ENCODE measurements at places on chromosomes 2 and 18.

GRCh38 chr2:226336283-226336682 lies 463.3 kb downstream of the IRS1 start:
- no peak for DNase-seq

- DNase-seq = no peak
These were observed 164.1 kb downstream of the DCDC2C start for GRCh38 chr2:3867469-3867868.

DNA sequence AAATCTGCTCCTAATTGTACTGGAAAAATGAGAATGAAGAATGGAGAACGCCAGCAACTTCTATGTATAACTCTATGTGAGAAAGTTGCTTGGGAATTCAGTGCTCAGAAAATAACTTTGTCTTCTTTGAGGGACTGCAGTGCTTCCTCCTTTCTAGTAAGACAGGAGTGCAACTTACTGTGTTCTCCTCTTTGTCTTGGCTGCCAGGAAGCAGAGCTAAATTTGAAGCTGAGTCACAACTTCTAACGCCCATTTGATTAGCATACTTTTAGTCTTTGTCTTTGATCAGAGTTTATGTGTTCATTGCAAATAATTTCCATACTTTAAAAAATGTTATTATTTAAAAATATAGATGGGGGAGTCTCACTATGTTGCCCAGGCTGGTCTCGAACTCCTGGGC lies 6.6 kb downstream of the ARHGAP25 start:
- no peak for DNase-seq

GRCh38 chr18:68426731-68427315 lies 288.1 kb downstream of the TMX3 start:
- no peak for DNase-seq

GRCh38 chr2:23135481-23136100 lies 249.4 kb upstream of the KLHL29 start:
- no peak for DNase-seq

- no peak for DNase-seq
These were observed 22.0 kb downstream of the MARCHF4 start for GRCh38 chr2:216350214-216350791.

- no peak for DNase-seq
These were observed 368.6 kb downstream of the EIPR1 start for GRCh38 chr2:3009005-3009404.

- no peak for DNase-seq
These were observed 42.4 kb upstream of the MTIF2 start for GRCh38 chr2:55311444-55311870.

- DNase-seq = no peak
These were observed 110.6 kb upstream of the UXS1 start for GRCh38 chr2:106304612-106305184.

DNA sequence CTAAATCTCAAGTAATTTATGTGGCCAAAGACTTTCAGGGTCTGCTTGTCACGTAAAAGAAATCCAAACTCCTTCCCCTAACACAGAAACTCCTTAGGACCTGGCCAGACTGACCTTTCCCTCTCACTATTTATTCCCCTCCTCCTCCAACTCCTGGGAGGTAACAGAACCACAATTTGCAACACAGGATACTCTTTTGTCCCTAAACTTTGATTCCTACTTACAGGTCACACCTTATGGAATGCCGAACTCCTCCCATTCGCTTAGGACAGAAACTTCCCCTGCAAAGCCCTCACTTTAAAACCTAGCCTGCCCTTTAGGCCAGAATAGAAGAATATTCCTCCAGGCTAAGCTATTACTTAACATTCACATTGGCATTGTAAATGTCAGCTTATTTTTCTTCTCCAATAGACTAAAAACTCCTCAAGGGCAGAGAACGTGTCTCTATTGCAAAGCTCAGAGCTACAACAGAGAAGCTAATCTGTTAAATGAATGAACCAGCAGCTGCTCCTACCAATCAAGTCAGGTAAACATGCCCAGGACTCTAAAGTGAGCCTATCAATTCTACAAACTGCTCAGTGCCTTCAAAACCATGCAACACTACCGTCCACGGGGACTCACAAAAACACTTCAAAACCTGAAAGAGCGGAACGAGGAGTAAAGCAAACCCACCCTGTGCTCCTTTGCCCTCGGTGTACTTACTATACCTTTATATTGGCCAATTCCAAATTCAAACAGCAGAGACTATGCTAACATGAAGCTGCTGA lies 6.1 kb downstream of the INO80D start:
- no peak for DNase-seq

DNA sequence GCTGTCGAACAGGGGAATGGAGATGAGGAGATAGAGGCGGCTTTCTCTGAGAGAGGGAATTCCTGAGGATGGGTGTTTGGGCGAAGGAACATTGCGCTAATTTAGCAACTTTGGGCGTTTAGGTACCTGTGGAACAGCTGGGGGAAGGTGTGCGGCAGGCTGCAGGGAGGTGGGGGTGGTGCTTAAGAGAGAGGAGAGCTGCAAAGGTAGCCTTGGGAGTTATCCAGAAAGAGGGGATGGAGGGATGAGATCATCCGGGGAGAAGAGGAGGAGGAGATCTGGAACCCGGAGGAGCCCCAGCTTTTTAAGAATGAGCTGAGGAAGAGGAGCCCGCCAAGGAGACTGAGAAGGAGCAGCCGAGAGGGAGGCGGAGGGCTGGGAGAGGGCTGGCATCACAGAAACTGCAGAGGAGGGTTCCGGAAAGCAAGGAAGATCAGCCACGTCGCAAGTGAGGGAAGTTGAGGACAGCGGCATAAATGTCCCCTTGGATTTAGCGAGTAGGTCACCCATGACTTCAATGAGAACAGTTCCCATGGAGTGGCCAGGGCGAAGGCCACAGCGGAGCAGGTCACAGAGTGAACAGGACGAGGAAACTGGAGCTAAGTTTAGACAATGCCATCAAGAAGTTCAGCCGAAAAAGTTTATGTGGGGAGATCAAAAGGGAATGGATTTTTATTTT lies 174.7 kb downstream of the KLHL29 start:
- no peak for DNase-seq

DNA sequence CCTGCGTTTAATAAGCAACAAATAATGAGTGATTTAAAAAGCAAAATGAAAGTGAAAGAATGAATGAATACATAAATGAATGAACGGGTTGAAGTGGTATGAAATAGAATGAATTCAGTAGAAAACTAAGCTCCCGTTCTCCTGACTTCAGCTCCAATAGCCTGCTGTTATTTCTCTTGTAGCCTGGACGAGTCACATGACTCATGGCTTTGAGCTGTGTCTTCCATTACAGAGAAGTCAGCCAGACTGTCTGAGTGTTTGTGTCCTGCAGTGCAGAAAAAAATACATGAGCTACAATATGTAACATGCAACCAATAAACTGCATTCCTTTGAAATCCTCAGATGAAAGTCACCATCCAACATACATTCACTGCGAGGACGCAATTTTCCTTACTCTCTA lies 21.2 kb downstream of the SCG2 start:
- no peak for DNase-seq

- no peak for DNase-seq
These were observed 26.0 kb upstream of the FLACC1 start for GRCh38 chr2:201383136-201383535.

DNA sequence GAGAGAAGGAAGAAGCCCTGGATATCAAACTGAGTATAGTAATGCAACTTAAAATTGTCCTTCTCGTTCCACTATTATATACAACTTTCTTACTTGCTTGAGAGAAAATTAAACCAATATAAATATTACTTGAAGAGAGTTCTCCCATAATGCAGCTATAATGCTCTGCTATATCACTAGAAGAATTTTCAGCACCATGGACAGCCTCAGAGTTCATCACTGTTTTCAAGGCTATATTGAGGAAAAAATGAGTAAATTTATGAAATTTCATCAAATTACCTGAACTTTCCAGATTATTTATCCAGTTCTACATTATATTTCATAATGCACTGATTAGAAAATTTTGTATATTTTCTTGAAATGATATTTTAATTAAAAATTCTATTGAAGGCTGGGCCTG lies 1053.5 kb upstream of the FAM98A start:
- no peak for DNase-seq

- DNase-seq = no peak
These were observed 71.8 kb upstream of the NPAS2 start for GRCh38 chr2:100747996-100748615.

DNA sequence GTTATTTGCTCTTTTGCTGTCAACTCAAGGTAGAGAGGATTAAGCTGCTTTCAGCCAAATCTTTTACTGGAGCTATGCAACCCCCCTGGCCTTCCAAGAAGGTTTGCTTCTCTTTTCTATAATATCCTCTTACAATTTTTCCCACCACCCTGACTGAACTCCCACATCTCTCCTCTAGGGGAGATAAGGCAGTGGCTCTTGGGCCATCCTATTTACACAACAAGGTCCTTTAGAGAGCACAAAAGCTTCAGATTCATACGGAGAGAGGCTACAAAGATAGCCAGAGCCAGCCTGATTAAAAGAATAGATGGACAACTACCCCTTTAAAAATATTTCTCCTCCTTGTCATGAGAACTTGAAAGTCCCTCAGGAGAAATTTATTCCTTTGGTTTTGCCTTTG lies 95.7 kb downstream of the TPGS2 start:
- DNase-seq = no peak

DNA sequence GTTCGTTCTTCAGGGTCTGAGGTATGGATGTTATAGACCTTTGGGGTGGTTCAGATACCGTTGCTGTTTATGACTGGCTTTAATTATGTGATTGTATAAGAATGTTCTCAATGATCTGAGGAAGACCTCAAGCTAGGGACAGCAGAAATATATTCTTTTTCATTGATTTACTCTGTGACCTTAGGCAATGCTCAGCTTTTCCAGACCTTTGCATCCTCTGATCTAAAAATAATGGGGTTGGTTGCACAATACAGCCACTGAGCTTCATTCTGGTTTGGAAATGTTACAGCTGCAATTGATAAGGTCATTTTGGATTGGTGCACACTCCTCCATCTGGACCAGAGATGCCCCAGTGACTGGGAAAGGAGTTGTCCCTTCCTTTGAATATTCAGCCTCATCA lies 17.2 kb upstream of the CABYR start:
- DNase-seq = no peak

DNA sequence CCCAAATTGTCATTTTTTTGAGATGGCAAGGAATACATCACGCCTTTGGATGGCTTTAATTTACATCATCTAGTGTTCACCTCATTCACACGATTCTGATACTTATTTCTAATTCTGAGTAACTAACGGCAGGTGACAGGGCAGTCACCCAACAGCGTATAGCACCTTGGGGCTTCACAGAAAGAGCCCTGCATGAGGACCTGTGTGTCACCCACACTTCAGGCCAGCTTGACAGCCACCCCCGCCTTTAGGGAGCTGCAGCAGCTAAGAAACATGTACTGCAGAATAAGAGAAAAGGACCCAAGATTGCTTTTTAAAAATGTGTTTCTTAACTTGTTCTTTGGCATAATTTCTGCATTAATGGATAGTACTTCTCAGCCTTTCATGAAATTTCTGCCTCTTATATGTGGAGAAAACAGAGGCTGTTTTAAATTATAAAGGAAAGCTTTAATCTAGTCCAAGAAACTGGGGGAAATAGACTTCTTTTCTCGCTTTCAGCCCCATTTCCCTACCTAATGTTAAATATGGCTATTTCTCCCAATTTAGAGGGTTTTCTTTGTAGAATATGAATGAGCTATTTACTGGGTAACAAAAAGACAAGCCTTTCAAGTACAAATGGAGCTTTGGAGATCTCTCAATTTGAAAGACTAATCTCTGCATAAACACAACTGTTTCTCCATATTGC lies 245.1 kb downstream of the LDLRAD4 start:
- DNase-seq = no peak

DNA sequence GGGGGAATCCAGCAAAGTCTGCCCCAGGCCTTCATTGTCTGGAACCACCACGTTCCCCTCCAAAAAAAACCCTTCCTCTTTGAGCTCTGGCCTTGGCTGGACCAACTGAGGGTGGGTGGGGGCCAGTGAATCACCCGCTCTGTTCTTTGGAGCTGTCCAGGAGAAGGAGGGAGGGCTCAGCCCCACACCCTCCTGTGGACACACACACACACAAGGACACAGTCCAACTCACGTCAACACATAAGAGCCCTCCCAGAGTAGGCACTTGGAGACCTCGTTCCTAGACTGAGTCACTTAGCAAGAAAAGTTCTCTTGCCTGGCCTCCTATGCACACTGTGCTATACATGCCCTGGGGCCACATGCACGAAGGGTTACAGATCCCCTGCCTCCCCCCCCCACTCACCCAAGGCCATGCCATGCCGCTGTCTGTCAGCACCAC lies 1.2 kb upstream of the TNS1 start:
- no peak for DNase-seq

DNA sequence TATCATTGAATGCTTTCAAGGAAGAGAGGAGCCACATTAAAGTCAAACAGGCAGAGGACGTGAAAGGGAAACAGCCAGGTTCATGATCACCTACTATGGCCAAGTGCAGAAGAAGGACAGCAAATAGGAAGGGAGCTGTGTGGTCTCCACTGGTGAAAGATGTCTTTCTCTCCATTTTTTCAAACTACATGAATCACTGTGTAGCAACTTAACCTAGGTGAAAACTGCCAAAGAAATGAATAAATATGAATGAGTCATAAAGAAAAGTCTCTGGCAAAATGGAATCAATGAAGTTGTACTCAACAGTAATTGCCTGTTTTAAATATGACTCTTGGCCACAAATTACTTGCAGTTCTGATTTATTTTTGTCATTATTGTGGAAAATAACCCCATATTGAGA lies 452.6 kb upstream of the PKDCC start:
- no peak for DNase-seq

DNA sequence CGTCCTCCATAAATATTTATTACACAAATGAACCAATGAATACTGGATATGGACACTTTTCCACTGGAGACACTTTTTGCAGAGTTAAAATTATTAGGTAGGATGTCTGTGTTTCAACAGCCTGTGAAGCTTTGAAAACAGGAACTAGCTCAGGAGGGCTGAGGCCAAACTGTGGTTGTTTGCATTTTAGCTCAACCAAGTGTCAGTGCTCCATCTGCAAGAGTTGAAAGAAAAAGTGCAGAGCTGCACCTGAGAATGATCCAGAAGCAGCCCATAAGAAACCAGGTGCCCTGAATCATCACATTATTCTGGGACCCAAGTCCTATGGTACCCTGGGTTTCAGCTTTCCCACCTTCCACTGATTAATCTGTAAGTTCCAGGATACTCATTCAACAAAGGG lies 180.4 kb downstream of the TRIB2 start:
- no peak for DNase-seq

- DNase-seq = no peak
These were observed 72.8 kb downstream of the PHLPP1 start for GRCh38 chr18:62788111-62788510.

DNA sequence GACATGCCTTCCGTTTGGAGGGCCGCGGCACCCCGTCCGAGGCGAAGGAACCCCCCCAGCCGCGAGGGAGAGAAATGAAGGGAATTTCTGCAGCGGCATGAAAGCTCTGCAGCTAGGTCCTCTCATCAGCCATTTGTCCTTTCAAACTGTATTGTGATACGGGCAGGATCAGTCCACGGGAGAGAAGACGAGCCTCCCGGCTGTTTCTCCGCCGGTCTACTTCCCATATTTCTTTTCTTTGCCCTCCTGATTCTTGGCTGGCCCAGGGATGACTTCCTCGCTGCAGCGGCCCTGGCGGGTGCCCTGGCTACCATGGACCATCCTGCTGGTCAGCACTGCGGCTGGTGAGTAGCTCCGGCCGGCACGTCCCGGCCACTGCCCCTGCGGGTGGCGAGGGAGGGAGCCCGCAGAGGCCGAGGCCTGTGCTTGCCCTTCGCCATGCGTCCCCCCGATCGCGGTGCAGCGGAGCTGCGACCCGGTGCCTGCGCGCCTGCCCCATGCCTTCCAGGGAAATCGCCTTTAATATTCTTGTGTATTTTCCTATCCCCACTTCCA lies 1.2 kb downstream of the BMPR2 start:
- no peak for DNase-seq

GRCh38 chr18:4264347-4264791 lies 190.7 kb downstream of the DLGAP1 start:
- no peak for DNase-seq

GRCh38 chr2:118604371-118604770 lies 243.1 kb downstream of the EN1 start:
- DNase-seq = no peak

Data from NCI-H1694 (cell line).